Renal pelvis (tissue), 12 donors: ENCODE measurements at places on chromosomes 4 and X.

- DNase-seq, result no peak
Observed at GRCh38 chrX:72662020-72662747, 51.9 kb downstream of the PHKA1 start.

DNA sequence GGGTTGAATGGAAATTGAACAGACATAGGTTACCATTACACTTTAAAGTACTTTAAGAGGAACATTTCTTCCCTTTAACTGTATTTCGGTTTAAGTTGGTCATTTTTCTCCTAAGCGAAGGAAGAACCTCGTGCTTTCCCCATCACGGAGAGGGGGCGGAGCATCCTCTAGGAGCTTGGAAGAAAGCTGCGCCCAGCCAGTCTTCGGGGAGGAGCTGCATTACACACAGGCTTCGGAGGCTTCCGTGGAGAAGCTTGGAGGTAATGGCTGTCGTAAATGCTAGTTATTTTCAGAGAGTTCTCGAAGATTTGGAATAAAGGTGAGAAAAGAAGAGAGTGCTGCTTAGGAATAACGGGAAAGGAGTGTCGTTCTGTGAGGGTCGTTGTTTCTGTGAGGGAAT, at the start of gene PWWP3B:
PWWP3B (plus strand) TSS at position 199 of the 400 bp plus-strand sequence. CDS start 37,128 bp downstream, outside the sequence.
- peak; percentile 33 for DNase-seq

DNA sequence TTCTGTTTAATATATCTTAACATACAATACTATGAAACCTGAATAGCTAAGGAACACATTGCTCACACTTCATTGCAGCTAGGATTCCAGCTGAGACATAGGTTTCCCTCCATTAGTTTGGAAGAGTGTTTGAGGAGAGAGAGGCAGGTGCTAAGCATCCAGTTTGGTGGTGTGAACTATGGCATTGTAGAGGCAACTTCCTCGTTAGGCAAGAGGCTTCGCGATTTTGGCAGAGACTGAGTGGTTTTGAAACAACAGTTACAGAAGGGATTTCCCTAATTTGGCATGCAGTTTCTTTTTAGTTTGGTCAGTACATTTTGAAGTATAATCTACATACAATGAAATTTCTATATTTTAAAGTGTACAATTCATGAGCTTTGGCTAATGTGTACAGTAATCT, 117.1 kb upstream of the BMP3 start:
- DNase-seq, result no peak

GRCh38 chr4:61532336-61533000, 332.3 kb downstream of the ADGRL3 start:
- peak; percentile 88 for DNase-seq

DNA sequence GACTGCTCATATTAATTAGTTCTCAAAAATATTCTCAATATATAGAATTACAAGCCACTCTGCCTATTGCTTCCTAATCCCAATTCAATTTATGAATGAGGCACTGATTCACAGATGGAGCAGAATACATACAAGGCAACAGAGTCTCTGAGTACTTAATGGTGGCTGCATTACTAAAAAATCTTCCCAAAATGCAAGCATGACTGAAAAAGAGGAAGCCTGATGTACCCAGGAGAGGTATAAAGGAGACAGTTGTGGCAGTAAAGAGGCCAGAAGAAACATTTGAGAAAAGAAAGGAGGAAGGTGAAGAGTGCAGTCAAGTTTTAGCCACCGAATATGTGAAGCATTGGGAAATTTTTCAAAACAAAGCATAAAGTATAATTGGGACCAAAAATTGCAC, 163.2 kb upstream of the INTU start:
- no peak for DNase-seq

DNA sequence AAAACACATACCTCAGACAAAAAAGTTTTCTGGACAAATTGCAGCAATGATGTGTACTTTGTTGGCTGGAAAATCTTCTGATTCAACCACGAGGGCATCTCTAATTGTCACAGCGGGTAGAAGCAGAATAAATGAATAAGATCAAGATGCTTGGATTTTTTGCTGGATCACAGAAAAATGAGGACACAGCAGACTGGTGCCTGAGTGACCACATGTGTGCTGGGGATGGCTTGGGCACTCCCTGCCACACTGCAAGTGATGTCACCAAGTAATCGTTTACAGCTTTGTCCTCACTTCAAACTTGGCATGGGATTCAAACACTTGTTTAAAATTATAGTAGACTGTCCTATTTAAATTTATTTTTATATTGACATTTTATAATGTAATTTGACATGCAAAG, 557.0 kb downstream of the SPRY1 start:
- no peak for DNase-seq

DNA sequence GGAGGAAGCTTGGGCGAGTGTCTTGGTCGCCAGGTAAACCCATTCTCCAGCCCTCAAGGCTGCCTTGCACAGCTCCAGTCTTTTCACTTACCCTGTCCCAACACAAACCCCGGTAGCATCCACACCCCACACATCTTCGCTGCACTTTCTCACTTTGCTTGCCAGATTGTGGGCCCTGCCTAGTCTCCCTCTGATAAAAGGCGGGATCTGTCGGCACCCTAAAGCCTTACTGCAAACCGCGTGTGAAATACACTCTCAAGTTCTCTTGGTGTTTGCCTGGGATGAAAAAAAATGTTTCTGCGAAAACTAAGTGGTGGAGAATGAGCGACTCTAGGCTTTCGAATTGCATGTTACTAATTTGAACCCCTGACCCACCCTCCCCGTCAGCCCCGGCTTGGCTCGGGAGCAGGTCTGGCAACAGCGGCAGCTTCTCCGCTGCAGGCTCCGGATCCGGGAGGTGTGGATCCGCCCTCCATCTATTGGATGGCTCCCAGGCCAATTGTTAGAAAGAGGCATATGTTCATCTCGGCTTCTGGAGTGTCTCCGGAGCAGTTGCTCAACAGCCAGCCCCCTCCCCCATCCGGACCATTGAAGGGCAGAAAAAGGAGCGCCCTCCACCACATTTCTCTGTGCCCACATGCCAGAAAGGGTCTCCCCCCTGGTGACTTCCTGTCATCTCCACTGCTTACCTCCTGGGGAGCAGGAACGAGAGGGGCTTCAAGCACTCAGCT, 3.0 kb upstream of the CITED1 start:
- DNase-seq, result peak; percentile 65
